ENCODE measurements at places on chromosomes 4 and X. TPM values are rescaled to one million over a fixed set of nuclear protein-coding genes. Genes with fewer than 3 reads are reported as not detected.

Gene ANOS1
- total RNA-seq, result 68.5 TPM

- no peak for DNase-seq
These were observed 45.6 kb downstream of the SMC1A start for GRCh38 chrX:53376888-53377287.

DNA sequence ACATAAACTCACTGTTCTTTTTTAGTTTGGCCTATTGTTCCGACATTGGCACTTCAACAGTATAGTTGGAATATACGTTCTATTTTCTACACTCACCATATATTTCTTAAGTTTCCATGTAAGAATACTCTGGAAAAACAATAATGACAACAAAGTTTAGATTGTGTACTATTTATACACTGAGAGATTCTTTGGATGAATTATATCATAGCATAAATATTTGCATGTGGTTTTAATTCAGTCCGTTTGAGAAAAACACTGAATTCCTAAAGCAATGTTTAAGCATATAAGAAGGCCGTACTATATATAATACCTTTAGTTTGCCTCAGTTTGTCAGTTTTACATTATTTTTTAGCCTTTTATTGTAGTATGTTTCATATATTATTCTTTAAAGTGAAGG lies 82.4 kb downstream of the RAP1GDS1 start:
- DNase-seq, result no peak

GRCh38 chr4:98508829-98509598 lies 149.4 kb downstream of the TSPAN5 start:
- no peak for DNase-seq

DNA sequence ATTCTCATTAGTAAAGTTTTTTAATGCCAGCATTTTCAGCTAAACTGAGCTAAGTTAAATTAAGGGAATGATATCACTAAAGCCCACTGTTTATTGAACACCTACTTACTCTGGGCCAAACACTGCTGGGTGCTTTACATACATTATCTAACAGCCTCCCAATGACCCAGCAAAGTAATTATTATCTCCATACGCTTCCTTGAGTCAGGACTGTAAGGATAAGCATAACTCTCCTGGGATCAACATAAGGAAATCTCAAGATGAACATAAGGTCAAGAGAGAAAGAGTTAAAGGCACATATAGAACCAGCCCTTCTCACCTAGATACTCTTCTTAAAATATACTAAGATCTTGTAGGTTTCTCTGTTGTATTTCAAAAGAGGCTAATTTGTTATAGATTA lies 13.7 kb downstream of the BMX start:
- no peak for DNase-seq

- DNase-seq, result no peak
These were observed 44.5 kb downstream of the DTHD1 start for GRCh38 chr4:36325926-36326325.

DNA sequence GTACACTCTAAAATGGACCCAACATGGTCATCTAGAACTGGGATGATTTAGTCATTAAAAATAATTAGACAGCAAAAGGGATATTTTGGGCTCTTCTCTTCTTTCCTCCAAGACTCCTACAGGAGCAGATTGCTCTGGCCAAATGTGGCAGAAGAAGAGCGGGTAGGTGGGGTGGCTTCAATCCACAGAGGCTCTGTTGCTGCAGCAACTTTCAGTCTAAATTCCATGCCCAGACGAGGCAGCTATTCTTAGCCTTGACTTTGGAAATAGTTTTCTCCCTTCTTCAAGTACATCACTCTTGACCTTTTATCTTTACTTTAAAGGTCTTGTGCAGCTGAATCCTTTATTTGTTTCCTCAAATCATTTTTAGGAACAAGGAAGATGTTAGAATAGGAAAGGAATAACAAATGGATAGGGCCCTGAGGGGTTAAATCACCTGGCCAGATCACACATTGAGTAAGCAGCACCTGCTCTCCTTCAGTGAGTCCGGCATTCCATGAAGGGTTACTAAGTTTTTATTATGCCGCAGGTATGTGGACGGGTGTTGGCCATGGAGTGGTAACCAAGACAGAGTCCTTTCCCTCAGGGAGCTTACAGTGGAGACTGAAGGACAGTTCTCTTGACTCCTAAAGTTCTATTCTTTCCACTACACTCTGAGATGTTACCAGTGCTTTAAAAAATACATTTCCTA lies 19.3 kb upstream of the SORBS2 start:
- no peak for DNase-seq

- DNase-seq, result no peak
These were observed 100.3 kb downstream of the EMCN start for GRCh38 chr4:100417565-100417964.

GRCh38 chr4:85514783-85515182 lies 39.8 kb downstream of the ARHGAP24 start:
- no peak for DNase-seq

- no peak for DNase-seq
These were observed 8.3 kb downstream of the MAGEA11 start for GRCh38 chrX:149720021-149720689.

- no peak for DNase-seq
These were observed 314.4 kb downstream of the IL1RAPL1 start for GRCh38 chrX:28901637-28902036.

DNA sequence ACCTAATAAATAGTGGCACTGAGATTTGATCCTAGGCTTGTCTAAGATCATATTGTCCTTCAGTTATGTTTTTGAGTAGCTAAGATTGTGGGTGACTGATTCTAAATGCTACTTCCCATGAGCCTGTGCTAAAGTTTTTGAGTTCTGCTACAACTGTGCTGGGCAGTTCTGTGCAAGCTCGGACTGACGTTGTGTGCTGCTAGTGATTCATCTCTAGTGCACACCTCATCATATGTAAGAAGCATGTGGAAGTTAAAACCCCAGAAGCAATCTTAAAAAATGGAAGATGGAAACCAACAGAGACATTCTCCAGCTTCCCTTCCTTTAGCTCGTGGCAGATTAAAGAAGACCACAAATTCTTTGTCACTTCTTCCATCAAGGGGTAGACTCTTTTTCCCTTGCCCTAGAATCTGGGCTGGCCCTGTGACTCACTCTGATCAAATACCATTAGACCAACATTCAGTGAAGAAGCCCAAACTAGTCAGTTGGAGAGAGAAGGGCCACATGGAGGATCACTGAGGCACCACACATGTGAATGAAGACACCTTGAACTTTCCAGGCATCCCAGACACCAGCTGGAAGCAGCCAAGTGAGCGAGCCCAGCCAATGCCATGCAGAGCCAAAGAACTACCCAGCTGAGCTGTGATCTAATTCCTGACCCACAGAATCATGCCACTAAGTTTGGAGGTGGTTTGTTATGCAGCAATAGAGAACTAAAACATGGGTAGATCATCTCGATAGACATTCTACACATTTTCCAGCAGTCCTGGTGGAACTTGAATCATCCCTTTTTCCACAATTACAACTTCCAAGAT lies 16.8 kb downstream of the ARHGAP6 start:
- DNase-seq, result no peak

Measured in GM23338 (cell line).